Activated naive CD4-positive, alpha-beta T cell (primary cell): ENCODE measurements at places on chromosomes 2 and 18.

- no peak for DNase-seq
These were observed 85.8 kb downstream of the CLHC1 start for GRCh38 chr2:55146263-55146662.

GRCh38 chr2:205012961-205013360 lies 467.7 kb downstream of the PARD3B start:
- no peak for DNase-seq

GRCh38 chr2:96274355-96275056 lies 8.5 kb downstream of the CIAO1 start:
- DNase-seq = no peak

DNA sequence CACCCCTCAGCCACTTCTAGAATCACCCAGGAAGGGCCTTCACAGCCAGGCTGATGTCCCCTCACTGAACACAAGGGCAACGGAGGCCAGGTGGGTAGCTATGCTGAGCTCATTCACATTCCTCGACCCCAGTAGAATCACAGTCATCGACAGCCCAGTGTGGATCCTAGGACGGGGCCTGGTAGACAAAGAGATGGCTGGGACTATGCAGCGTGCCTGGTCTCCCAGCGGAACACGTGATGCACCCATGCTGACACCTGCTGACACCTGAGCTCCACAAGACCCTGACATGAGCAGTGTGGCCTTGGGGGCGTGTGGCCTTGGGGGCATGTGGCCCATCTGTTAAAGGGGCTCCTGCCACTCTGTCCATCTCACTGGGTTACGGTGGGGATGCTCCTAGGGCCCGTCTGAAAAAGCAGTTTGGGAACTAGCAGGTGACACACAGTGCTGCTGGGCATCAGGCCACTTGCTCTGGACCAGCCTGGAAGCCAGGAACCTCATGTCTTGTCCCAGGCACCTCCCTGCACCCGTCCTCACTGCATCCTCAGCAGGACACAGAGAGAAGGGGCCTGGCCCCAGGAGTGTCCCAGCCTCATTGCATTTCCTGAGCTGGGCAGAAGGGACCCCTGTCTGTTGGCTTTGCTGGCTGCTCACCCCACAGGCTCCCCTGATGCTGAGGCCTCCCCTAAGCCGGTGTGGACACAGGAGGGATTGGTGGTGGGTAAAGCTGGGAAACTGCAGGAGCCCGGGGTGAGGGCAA lies 9.7 kb downstream of the ECEL1 start:
- DNase-seq = no peak

DNA sequence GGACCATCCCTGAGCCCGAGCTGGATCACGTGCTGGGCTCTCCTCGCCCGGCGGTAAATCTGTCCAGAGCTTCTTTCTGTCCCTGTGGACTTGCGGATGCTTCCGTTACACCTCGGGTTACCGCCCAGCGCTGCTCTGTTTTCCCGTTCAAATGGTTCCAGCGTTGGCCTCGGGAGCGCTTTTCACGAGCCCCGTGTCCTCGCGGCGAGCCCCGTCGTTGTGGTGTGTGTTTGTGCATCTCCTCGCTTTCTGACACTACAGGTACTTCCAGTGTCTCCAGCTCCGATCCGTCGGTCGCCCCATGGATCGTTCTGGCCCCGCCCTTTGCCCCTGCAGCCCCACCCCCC lies 77.4 kb downstream of the RTP5 start:
- DNase-seq = no peak

- DNase-seq = no peak
These were observed 42.9 kb downstream of the MEX3C start for GRCh38 chr18:51154431-51155063.

DNA sequence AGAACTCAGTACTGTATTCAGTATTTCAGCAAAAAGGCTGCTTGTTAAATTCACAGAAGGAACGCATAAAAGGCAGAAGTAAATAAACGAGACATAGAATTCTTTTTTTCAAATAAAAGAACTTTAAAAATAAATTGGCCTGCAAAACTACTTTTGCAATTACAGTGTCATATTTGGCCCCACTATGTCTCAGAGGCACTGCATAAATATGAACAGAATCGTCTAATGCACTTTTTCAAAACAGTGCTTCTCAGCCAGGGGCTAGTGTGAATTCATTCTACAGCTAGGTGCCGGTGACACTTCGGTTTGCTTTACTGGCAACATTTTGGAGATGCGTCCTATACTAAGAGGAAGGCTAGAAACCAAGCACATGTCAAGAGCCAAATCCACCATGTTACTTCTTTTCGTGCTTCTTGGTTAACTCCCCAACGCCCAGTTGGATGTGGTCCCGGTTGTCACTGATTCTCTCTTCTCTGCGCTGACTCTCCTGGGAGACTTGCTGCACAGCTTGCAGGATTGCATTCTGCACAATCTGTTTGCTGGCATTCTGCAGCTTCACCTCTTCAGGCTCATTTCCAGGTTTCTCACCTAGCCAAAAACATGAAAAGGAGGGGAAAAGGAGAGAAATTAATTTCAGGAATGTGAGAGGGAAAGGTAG lies 51.8 kb downstream of the AKAIN1 start:
- DNase-seq = no peak

- no peak for DNase-seq
These were observed 25.6 kb downstream of the BCL2 start for GRCh38 chr18:63293935-63294334.

DNA sequence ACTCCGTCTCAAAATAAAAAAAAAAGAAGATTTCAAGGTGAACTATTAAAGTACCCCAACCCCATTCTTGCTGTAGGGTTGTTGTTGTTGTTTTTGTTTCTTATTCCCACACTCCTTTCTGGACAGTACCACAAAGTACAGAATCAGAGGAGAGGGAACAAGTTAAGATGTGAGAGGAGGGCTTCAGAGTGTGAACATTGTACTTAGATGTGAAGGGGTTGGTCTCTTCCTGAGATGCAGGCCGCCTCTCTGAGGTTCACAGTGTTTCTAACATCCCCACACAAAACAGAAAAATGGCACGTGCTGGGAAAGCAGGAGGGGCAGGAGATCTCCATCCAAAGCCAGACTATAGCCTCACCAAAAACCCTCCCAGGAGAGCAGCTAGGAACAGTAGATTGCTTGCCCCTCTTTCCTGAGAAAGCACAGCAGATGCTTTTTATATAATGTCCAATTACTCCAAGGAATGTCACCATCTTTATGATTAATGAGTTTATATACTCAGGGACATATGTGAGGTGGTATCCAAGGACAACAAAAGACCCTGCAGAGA lies 22.6 kb downstream of the ADD2 start:
- DNase-seq = no peak

GRCh38 chr2:142862847-142863246 lies 14.6 kb upstream of the KYNU start:
- no peak for DNase-seq

- no peak for DNase-seq
These were observed 58.7 kb downstream of the SNORC start for GRCh38 chr2:232928551-232929302.

- DNase-seq = no peak
These were observed 106.3 kb downstream of the FAM168B start for GRCh38 chr2:130986890-130987493.

DNA sequence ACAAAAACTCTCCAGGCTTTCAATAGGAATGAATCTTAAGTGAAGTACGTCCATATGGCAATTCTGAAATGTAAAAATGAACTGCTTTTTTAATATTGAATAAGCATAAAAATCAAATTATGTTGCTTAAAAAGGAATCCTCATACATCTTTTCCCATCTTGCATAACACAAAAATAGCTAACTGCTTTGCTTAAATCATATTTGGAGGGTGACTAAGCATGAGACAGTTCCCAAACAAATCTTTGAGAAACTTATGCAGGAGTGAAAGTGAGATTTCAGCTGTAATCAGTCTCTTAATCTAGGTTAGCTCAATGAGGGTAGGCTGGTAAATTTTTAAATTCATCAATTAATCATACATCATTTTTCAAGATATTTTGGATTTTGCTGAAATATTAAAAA lies 111.5 kb downstream of the MBD5 start:
- DNase-seq = no peak

DNA sequence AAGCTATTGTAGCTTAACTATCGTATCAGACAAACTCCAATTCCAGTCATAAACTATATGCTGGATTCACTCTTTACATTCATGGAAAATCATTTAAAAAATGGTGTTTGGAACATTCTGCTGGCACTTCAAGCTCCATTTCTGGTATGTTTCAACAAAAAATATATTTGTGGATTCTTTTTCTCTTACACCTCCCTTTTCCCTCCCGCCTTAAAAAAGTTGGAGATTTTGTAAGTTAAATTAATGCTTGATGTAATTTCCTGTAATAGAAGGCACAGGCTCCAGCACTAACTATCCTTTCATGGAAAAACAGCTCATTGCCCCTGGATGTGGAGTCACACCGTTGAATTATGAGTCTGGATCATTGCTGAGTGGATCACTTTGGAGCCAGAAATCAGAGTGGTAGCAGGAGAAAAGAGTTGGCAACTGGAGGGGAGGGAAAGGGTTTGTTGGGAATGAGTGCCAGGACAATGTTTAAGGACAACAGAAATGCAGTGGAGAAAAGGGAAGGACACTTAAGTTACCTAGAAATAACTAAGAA lies 102.8 kb downstream of the ICOS start:
- DNase-seq = no peak

- DNase-seq = no peak
These were observed 369.9 kb downstream of the LPIN1 start for GRCh38 chr2:12116228-12116750.

DNA sequence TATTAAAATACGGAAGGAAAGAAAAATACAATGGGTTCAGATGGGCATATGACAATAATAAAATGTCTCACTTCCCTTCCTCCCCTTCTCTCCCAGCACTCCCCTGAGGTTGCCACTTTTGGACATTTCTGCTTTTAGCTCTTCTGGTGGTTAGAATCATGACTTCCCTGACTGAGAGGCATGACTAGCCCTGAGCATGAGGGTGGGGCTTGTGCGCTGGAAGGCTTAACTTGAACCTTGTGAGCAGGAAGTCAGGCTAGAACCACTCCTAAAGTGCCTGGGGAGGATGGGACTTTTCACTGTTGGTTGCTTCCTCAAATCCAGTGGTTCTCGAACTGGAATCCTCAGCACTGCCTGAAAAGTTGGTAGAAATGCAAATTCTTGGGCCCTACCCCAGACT lies 19.7 kb upstream of the ARHGAP25 start:
- DNase-seq = no peak

GRCh38 chr18:44943311-44943881 lies 262.7 kb downstream of the SETBP1 start:
- DNase-seq = no peak

GRCh38 chr2:215784371-215784783 lies 229.0 kb downstream of the MREG start:
- DNase-seq = no peak

DNA sequence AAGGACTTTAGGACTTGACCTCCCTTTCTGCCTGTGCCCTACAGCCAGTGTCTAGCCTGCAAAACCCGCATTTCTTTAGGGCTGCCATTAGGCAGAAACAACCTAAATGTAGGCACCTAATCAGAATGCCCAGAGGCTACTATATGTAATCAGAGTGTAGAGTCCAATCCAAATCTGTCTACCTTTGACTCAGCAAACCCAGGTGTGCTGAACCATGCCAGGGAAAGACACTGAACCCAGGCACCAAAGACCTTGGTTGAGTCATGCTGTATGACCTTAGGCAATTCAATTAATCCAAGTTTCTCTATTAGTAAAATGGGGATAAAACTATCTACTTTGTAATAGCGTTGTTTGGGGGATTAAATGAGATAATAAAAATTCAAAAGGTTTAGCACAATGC lies 20.7 kb downstream of the CAPN14 start:
- no peak for DNase-seq

DNA sequence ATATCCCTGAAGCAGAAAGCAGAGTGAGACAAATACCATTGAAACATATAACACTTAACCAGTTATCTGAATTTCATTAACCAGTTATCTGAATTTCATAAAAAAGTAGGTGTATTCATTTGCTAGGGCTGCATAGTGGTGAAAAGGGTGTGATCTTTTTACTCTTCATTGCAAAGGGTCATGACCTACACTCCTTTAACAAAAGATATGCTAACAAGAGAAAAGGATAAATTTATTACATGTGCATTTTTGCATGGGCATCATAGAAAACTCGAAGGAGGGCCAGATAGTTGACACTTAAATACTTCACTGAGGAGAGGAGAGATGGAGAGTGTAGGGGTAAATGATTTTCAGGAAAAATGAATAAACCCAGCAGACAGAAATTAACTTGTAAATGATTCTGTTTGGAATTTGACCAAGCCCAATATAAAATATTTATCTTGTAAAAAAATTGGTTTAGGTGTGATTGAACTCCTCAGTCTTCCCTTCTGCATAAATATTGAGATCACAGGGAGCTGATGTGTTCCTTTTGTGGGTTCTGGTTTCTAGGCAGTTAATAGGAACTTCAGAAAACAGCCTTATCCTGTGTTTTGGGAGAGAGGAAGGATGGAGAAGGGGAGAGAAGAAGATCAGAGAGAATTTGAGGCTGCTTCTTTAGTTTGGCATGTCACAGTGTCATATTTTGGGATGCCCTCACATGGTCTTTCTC lies 372.5 kb upstream of the SYT4 start:
- no peak for DNase-seq

DNA sequence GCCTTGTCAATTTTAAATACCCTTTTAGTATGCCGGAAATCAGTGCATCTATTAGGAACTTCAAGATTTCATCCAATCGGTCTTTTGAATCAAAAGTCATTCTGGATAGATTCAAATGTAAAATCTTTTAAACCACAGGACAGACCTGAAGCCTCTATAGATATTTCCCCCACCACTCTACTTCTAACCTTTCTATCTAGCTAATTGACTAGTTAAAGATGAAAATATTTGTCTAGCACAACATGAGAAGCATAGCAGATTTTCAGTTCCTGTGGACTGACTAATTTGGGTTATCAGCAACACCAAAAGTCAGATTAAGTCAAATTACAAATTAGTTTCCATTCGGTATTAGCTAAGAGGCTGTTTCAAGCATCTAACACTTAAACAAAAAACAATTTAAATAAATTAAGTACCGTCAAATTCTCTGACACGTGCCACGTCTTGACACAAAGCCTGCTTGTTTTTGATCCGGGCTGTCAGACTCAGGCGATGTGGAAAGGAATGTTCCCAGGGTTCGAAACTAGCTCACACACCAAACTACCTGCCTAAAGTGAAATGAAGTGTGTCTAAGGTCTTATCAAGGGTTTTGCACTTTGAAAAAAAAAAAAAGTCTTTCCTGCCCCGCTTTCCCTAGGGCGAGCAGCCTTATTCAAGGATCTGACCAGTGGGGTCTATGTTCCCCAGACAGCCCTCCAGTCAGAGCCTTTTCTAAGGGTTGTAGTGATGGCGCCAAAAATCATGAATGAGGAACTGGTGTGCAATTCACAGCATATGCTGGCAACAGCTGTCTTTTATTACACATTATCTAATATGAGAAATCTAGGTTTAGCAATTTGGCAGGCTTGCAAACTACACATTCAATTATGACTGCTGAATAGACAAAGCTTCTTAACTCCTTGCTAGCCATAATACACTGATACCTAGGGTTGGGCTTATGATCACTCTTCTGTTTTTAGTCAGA lies 4.7 kb downstream of the CYTIP start:
- no peak for DNase-seq

- no peak for DNase-seq
These were observed 139.9 kb downstream of the LRRC30 start for GRCh38 chr18:7370802-7371201.
